ENCODE measurements at places on chromosomes 7 and 10. TPM values are rescaled to one million over a fixed set of nuclear protein-coding genes. Genes with fewer than 3 reads are reported as not detected.

The CARD11 gene
- 96.2 TPM for total RNA-seq

The LIPF gene
- not detected for total RNA-seq

The OTUD1 gene
- 12.8 TPM for total RNA-seq

The RNF32 gene
- 2.3 TPM for total RNA-seq

The SH2B2 gene
- 2.9 TPM for total RNA-seq

The TMEM130 gene
- total RNA-seq: not detected

The GSTO2 gene
- total RNA-seq: 1.3 TPM

The SEMA3D gene
- total RNA-seq: 0.64 TPM

The GALNT17 gene
- total RNA-seq: not detected

The GNB2 gene
- total RNA-seq: 211 TPM

The AKR1B15 gene
- not detected for total RNA-seq

The CHAT gene
- 0.24 TPM for total RNA-seq

The FRMD4A gene
- 0.98 TPM for total RNA-seq

The CHST3 gene
- total RNA-seq: 0.63 TPM

The UNCX gene
- total RNA-seq: not detected

The VSIR gene
- total RNA-seq: 125 TPM

The NXPH1 gene
- not detected for total RNA-seq

The WEE2 gene
- total RNA-seq: not detected

The KAT6B gene
- 21.2 TPM for total RNA-seq

The HIP1 gene
- total RNA-seq: 4.1 TPM

All from activated CD4-positive, alpha-beta T cell treated with anti-CD3 and anti-CD28 coated beads, Interleukin-2, amount 10 ng/mL, durations not matched to agents 24 days and 14 days (primary cell).